NCI-H2171 treated with DMSO at 0.1 percent for 48 hours (cell line): ENCODE measurements at places on chromosomes 4 and X.

DNA sequence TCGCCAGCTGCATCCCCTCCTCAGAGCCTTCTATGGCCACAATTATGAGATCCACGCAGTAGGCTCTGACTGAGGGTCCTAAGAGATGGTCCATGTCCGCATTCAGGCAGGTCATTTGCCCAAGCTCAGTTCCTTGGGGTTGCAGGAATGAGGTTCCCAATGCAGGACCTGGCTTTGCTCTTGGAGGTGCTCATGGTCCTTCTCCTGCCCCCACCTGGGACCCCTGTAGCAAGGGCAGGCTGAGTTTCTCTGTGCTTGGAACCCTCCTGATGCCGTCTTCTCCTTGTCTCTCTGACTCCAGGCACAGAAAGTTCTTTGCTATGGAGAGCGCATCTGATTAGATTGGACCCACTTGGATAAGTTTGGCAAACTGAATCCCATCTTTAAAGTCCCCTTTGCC, 16.5 kb upstream of the SHOX start:
- DNase-seq = no peak

DNA sequence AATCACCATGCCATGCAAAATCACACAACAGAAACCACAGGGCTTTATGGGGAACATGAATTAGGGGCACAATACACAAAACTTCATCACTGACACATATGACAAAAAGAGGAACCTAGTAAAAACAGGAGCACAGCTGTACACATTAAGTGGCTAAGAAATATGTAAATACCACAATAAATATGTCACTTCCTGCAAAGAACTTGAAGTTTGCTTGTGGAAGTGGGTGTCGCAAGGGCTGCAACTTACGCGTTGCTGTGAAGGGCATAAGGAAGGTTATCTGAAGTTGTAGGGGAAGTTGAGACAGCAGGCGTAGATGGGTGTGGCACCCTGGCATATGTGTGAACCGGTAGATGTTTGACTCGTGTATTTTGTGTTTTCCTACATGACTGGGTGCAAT, 42.4 kb downstream of the CLCN4 start:
- DNase-seq = no peak

DNA sequence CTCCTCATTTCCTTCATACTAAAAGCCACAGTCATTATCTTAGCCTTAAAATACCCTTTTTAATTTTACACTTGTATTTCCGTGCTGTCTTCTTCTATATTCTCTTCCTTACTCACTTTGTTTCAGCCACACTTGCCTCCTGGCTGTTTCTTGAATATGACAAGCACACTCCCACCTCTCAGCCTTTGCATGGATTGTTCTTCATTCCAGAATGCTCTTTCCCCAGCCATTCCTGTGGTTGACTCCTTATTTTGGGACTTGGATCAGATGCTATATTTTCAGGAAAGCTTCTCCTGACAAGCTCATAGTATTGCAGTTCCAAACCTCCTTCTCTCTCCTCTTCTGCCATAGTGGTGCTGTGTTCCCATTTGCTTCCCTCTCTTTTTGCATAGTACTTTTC, 291.3 kb downstream of the PDHA2 start:
- DNase-seq = no peak

GRCh38 chr4:83993774-83994173, 457.9 kb downstream of the GPAT3 start:
- no peak for DNase-seq

DNA sequence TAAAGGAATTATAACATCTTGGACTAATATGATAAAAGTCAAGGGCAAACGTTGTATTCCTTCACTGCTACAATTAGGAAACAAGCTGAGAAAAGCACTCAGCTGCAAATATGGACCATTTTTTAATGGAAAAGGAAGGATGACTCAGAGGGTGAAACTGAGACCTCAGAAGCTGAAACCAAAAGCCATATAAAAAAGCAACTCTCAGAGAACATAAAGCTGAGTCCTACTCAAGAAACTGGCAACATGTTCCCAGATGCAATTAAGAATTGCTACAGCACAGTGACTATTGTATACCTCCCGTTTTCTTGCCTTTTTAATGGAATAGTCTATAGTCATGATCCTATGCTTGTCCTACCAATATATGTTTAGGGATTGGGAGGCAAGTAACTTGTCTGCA, 1106.4 kb upstream of the INTU start:
- no peak for DNase-seq

- no peak for DNase-seq
These were observed 47.4 kb downstream of the MAMLD1 start for GRCh38 chrX:150410513-150410912.

- DNase-seq = no peak
These were observed 7.6 kb downstream of the SORCS2 start for GRCh38 chr4:7199771-7200441.

GRCh38 chr4:185358959-185359358, 36.8 kb downstream of the LRP2BP start:
- DNase-seq = no peak

DNA sequence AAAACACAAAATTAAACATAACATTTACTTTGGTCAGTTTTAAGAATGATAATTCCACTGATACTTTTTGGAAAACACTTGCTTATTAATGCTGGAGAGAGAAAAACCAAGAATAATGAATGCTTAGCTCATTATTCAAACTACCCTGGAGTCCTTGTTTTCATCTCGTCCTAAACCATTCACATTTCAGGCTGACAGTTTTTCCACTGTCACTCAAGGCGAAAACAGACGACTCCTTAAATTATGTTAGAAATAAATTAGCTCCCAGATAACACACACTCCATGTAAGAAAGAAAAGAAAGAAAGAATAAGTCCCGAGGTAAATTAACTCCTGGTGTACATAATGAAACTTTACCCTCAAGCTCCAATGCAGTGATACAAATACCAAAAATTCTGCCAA, 33.5 kb downstream of the TLR10 start:
- no peak for DNase-seq

- no peak for DNase-seq
These were observed 298.3 kb downstream of the EVC2 start for GRCh38 chr4:5409972-5410618.

- no peak for DNase-seq
These were observed 33.4 kb downstream of the RPS6KA3 start for GRCh38 chrX:20233336-20233735.
